ENCODE measurements at places on chromosomes 12 and 14.

DNA sequence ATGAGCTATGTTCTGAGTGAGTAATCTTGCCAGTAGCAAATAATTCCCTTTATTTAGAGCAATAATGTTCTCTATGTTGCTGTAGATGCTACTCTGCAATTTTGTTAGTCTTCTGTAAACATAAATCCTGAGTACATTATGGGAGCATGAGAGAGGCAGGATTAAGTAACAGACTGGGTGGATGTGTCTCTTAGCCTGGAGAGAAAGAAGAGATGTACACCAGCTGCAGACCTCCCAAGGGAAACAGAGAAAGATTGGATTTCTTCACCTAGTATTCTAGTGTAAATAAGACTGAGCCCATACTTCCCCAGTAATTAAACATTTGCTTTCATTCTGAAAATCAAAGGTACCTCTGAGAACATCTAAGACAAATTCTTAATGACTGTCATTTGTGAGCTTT is 564.0 kb downstream of the TRHDE start:
- DNase-seq: no peak

DNA sequence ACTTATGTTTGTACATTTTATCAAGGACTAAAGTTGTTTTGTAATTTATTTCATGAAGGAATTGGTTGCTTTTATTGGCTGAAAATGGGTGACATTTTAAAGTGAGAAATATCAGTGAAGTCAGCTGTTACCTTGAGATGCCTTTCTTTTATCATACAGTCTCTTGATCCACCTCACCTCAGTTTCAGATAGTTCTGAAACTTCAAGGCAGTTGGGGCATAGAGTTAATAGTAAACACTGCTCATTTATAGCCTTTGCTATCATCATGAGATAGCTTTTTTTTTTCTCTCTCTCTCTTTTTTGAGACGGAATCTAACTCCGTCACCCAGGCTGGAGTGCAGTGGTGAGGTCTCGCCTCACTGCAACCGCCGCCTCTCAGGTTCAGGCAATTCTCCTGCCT is 76.7 kb downstream of the MON2 start:
- no peak for DNase-seq

DNA sequence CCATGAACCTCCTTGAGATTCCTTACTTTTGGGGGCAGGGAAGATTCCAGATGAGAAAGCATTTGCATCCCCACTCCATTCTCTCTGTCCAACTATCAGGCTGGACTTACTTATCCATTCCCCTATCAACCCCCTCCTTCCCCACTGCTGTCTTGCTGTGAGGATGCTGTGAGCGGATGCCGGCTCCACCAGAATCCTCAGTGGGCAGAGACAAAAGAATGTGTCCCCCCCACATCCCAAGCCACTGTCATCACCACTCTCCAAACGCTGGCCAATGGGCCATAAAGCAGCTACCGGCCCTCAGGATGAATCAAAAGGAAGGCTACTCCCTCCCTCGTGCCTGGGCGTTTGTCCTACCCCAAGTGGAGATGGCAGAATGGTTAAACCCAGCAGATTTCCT is 173.0 kb upstream of the NTF3 start:
- no peak for DNase-seq

DNA sequence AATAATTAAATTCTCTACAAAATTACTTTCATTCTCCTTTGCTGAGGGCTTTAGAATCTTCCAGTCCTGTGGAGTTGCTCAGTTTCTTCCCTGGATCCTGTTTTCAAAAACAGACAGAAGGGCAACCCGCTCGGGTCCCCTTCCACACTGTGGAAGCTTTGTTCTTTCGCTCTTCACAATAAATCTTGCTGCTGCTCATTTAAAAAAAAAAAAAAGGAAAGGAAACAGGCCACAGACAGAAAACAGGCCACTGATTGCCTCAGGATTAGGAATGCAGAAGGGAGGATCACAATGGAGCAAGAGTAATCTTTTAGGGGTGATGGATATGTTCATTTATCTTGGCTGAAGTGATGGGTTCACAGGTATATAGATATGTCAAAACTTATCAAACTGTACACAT is 29.5 kb upstream of the HIGD1C start:
- DNase-seq: no peak

GRCh38 chr12:45666396-45666795 is 63.1 kb upstream of the ARID2 start:
- DNase-seq: no peak

- no peak for DNase-seq
These were observed 8.6 kb upstream of the GPR68 start for GRCh38 chr14:91252871-91253794.

DNA sequence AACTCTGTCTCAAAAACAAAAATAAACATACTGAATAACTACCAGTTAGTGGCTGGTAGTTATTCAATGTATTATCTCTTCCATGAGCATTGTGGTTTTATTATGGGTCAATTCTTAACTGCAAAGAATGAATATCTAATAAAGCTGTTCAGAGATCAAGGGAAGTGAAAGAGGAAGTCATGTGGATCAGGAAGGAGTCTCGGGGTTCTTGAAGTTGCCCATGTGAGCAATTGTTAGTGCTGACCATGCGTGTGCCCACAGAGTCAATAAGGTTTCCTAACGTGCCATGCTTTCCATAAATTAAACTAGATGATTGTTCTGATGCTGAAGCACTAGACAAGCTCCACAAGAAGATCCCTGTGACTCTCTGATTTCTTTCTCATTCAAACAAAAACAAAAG is 136.5 kb upstream of the CPSF6 start:
- no peak for DNase-seq

- no peak for DNase-seq
These were observed 52.5 kb downstream of the C12orf75 start for GRCh38 chr12:105382771-105383622.

- peak; percentile 61 for DNase-seq
These were observed 3.2 kb upstream of the DYNC1H1 start for GRCh38 chr14:101961011-101961721.

- DNase-seq: no peak
These were observed 30.9 kb downstream of the GRIN2B start for GRCh38 chr12:13950502-13950901.

DNA sequence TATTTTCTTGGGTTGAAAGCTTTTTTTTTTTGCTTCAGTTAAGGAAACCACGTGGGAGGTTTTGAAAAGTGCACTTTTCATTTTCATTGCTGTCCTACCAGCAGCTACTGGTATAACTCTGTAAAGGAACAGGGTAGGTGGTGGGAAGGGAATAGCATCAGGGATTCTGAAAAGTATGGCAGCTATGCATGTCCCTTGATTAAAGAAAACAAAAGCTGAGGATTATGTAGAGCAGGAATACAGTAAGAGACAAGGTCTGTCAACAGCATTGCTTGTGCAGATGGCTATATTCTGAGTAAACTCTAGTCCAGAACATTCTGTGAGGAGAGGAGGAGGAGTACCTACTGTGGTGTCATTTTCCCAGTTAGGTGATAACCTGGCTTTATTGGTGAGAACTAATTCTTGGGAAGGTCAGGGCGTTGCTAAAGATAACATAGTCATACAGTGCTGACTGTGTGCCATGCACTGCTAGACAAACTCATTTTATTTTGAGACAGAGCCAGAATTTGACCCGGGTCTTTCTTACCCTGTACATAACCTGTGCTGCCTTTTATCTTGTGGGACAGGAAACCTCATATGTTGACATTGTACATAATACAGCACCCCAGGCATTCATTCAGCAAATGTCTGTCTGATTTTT is 80.3 kb upstream of the TRAF3 start:
- DNase-seq: no peak

Measured in activated CD4-positive, alpha-beta T cell treated with anti-CD3 and anti-CD28 coated beads for 1 hour (primary cell).